ENCODE measurements at places on chromosomes 5 and 9. TPM values are rescaled to one million over a fixed set of nuclear protein-coding genes. Genes with fewer than 3 reads are reported as not detected.

- no peak overlapping the region for H3K27ac ChIP-seq
- no peaks in the 10 kb centered on the region for H3K4me1 ChIP-seq
- no peaks in the 10 kb centered on the region for H3K27me3 ChIP-seq
- no peak overlapping the region for H3K4me3 ChIP-seq
Observed at GRCh38 chr5:58072300-58072965, 387.5 kb downstream of the PLK2 start.

- H3K4me3 ChIP-seq = no peak overlapping the region
- peaks cover 2% of the 10 kb centered on the region for H3K4me1 ChIP-seq
- H3K27ac ChIP-seq = no peak overlapping the region
- no peaks in the 10 kb centered on the region for H3K27me3 ChIP-seq
Observed at GRCh38 chr9:77585335-77585786, 62.8 kb downstream of the GNA14 start.

GRCh38 chr9:114184071-114184470 lies 28.7 kb downstream of the COL27A1 start:
- no peak overlapping the region for H3K27ac ChIP-seq
- H3K27me3 ChIP-seq = no peaks in the 10 kb centered on the region
- H3K36me3 ChIP-seq = peaks cover 2% of the 10 kb centered on the region
- peaks cover 21% of the 10 kb centered on the region for H3K4me1 ChIP-seq
- H3K4me3 ChIP-seq = no peak overlapping the region

- peaks cover 3% of the 10 kb centered on the region for H3K36me3 ChIP-seq
- H3K4me3 ChIP-seq = no peak overlapping the region
- H3K27ac ChIP-seq = no peak overlapping the region
- no peak for DNase-seq
Observed at GRCh38 chr5:33999978-34000377, 7.9 kb downstream of the AMACR start.

- no peaks in the 10 kb centered on the region for H3K4me1 ChIP-seq
- H3K36me3 ChIP-seq = no peaks in the 10 kb centered on the region
- no peak overlapping the region for H3K27ac ChIP-seq
- no peak for DNase-seq
Observed at GRCh38 chr5:59540366-59540765, 353.2 kb downstream of the PDE4D start.

Gene ERBIN
- total RNA-seq = 79.9 TPM

GRCh38 chr5:67355120-67355713 lies 158.6 kb upstream of the CD180 start:
- no peaks in the 10 kb centered on the region for H3K27me3 ChIP-seq
- DNase-seq = no peak
- no peak overlapping the region for H3K27ac ChIP-seq
- no peaks in the 10 kb centered on the region for H3K36me3 ChIP-seq

DNA sequence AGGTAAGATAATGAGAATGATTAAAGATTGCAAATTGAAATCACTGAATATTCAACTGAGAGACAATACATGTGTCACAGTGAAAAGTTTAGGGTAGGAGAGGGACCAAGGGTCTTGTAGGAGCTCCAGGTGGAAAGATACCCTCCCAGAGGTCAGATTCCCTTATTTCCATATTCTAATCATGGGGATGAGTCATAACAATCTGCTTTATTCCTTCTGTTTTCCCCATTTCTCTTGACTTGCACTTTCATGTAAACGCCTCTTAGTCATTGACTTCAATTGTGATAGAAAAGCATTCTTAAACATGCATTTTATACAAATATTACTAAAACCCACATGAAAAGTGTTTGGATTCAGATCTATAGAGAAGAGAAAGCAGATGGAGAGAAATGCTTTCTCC lies 81.3 kb upstream of the CTSL start:
- H3K36me3 ChIP-seq = no peaks in the 10 kb centered on the region
- H3K4me3 ChIP-seq = no peak overlapping the region
- no peaks in the 10 kb centered on the region for H3K4me1 ChIP-seq
- H3K27me3 ChIP-seq = no peaks in the 10 kb centered on the region

Gene STPG3
- not detected for total RNA-seq
